Mucosa of gallbladder (tissue), 1 donor: ENCODE measurements at places on chromosomes 3 and 15. TPM values are rescaled to one million over a fixed set of nuclear protein-coding genes. Genes with fewer than 3 reads are reported as not detected.

GRCh38 chr3:98750276-98750919, 12.7 kb upstream of the ST3GAL6 start:
- no peak for DNase-seq

DNA sequence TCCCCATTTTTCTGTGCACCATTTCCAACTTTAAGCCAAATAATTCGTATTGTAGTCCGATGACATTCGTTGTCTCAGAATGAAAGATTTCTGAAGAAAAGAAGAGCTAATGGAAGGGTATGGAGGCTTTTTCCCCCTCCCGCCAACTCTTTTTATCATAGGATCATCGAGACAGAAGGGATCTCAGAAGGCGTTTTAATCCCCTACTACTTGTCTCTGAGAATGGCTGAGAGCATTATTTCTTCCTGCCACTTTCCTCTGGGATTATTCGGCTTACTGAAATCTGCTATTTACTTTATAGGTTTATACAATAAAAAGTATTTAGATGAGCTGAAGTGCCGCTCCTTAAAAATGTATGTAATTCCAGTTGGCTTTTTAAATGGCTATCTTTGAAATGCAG, 789.8 kb downstream of the EDEM1 start:
- no peak for DNase-seq

- DNase-seq: no peak
Observed at GRCh38 chr3:50602595-50603191, 8.9 kb downstream of the CISH start.

Gene ILDR1
- 19.9 TPM for total RNA-seq

Gene LSG1
- 31.8 TPM for total RNA-seq

DNA sequence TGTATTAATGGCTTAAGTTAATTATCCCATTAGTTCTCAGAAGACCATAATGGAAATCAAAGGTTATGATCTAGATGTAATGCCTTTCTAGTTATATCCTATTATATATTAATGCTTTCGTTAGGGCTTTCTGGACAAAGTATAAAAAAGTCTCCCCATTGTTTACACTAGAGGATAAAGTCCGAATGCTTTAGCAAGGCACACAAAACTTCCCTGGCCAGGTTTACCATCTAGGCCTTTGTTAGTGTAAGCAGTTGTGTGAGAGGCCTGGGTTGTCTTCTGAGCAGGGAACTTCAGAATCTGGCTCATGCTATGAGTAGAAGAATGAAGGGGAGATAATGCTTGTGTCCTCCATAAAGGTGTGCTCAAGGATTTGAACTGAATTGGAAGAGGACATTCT, 106.3 kb upstream of the MEIS2 start:
- peak; percentile 24 for DNase-seq

DNA sequence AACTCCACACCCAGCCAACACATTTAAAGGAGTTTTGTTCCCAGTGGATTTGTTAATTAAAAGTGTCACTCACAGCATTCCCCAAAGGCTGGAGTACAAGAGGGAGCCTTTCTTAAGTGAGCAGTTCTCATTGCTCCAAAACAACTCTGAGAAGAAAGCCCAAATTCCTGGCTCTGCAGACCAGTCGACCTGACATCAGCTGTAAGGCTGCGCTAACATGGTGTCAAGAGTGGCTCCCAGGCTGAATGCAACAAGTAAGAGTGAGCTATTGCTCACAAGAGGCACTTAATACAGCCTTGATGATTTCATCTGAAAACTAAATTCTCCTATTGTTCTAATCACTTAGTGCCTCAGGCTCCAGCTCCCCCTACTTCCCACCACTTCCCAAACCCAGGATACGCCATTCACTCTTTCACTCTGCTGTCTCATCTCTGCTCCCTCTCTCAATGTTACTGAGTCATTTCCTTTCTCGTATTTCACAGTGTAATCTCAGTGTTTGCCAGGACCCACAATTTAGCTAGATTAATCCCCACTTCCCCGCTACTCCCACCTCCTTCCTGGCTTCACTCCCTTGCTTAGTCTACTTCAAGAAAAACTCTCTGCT, 81.8 kb downstream of the WWTR1 start:
- DNase-seq: no peak

GRCh38 chr3:66655044-66655443, 154.2 kb upstream of the LRIG1 start:
- no peak for DNase-seq

DNA sequence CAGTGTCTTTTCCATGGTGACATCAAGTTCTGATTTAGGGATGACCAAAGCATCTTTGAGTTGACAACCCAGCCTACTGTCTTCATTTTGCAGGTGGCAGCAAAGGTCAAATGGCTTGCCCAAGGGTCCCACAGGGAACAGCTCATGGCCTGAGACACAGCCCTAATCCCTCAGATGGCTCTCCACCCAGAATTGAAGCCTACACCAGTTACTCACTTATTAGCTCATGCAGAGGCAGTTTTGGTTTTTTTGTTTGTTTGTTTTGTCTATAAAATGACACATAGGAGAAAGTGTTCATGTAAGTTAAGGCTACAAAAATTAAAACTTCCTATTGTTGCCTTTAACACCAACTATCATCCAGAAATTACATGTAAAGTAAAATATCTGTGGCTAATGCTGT, 167.9 kb downstream of the OSBPL10 start:
- DNase-seq: no peak

Gene ST3GAL6
- 5.9 TPM for total RNA-seq
